ENCODE measurements at places on chromosomes 11 and 22.

DNA sequence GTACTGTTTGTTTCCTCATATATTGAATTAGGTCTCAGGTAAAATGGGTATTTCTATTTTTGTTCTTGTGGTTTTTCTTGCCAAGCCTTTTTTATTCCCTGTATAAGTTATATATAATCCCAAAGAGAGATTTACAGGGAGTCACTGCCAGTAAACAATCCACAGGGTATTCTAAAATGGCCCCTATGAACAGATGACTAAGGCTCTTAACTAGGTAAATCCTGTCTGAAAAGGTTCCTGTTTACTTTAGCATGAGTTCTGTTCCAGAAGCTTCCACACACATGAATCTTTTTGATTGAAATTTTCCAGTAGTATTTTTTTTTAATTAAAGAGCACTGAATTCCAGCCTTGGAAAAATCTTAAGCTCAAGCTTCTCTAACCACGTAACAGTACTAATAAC, 552.8 kb upstream of the CCDC179 start:
- no peak for DNase-seq

GRCh38 chr11:41836431-41836830, 377.0 kb upstream of the LRRC4C start:
- DNase-seq = no peak

- peak; percentile 57 for DNase-seq
Measured at GRCh38 chr22:45863981-45864751, 112.8 kb downstream of the WNT7B start.

DNA sequence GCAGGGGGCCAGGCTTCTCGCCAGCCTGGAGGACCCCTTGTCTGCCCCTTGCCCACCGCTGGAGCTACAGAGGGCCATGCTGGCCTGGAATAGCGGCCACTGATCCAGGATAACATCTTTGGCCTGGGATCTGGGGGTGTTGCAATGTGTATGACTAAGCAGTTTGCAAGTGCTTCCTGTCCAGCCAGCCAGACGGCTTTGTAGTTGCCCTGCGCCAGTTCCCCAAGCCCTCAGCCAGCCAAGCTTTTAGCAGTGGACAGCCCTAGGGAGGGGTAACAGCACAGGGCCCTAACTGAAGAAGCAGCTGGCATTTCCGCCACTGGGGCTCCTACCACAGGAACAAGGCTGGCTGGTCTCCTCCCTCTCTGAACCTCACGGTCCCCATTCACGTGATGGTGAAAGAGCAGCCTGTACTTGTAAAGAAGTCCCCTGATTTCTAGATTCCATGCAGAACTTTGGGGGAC, 32.1 kb downstream of the UQCR10 start:
- DNase-seq = peak; percentile 83

DNA sequence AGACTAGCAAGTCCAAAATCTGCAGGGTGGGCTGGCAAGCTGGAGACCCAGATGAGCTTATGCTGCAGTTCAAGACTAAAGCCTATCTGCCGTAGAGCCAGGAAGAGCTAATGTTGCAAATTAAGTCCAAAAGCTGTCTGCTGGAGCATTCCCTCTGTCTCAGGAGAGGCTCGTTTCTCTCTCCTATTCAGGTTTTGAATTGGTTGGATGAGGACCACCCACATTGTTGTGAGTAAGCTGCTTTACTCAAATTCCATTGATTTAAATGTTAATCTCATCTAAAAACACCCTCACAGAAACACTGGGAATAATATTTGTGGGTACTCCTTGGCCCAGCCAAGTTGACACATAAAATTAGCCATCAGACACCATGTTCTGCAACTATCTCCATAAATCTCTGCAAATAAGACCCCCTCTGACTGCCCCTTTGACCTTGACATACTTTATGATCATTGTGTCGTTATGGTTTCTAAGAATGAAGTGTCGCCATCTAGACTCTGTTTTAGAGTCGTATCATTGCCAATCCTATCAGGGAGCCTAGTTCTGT, 16.8 kb upstream of the CUL5 start:
- DNase-seq = no peak

GRCh38 chr11:126840201-126840886, 160.2 kb downstream of the KIRREL3 start:
- no peak for DNase-seq

DNA sequence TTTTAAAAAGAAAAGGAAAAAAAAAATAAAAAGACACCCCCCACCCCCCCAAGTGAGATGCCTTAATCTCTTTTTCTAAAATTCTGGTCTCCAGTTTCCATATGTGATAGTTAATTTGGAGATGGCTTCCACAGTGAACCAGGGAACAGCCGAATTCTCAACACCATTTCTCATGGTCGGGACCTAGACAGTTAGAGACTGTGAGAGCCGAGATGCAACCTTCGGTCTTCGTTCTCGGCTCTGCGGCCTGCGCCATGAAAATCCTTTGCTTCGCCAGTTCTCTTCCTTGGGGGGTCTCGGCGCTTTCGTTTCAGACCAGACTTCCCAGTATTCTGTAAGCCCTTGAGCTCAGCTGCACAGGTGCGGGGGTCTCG, 723 bp downstream of the CACNG2 start:
- no peak for DNase-seq

DNA sequence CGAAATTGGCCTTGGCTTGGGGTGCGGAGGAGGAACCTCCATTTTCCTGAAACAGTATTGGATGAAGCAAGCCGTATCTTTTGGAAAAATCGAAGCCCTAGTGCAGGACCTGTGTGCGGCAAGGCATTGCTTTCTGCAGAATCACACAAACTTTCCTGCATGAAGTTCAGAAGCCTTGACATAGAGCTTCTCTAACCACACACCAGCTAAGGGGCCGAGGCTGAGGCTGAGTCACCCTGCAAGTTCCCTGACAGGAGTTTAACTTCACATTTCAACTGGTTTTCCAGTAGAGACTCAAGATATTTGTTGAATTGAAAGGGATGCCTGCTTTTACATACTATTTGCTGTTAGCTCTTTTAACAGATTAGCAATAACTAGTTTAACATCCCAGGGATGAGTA, 67.8 kb downstream of the TCF20 start:
- DNase-seq = no peak

GRCh38 chr22:32144496-32145274, 14.4 kb downstream of the C22orf42 start:
- no peak for DNase-seq

Measured in SW480 (cell line).